ENCODE measurements at places on chromosomes 2 and 18.

DNA sequence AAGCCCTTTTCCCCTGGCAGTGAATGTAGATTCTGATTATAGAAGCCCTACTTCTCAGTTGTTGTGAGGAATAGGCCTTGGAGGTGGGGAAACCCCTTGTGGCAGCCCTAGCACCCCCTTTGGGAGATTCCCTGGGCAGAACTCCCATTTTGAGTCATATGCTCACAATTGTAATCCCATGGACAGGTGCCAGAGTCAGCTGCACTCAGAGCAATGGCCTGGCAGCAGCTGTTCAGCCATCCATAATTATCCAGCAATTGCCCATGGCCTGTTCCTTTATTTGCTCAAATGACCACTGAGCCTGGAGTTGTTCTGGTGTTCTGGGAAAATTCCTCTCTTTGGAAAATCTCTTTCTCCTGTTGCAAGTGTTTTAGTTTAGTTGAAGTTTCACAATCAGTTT is 71.7 kb downstream of the PTRHD1 start:
- no peak for DNase-seq

DNA sequence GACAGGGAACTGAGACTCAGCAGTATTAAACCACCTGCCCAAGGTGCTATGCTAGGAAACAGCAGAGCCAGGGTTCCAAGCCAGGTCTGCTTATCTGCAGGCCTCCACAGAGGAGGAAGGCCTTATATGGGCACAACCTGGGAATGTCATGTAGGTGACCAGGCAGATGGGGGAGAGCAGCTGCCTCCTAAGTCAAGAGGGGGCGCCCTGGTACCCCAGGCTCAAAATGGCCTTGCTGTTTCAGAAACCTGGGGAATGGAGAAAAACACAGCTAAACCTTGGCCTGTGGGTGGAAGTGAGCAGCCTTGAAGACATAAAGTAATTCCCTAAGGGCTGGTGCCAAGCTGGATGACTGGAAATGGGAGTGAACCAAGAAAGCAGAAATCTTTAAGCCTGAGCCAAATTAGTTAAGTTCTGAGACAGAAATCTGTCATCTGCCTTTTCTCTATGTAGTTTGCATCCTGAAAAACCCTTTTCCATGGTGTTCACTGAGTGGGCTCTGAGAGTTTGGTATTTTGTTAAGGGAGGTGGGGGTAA is 79.1 kb downstream of the MAPK4 start:
- DNase-seq = no peak

- DNase-seq = no peak
Observed at GRCh38 chr2:181430406-181431118, 26.6 kb upstream of the ITGA4 start.

GRCh38 chr2:105324732-105325131 is 4.8 kb downstream of the TGFBRAP1 start:
- peak; percentile 28 for DNase-seq

DNA sequence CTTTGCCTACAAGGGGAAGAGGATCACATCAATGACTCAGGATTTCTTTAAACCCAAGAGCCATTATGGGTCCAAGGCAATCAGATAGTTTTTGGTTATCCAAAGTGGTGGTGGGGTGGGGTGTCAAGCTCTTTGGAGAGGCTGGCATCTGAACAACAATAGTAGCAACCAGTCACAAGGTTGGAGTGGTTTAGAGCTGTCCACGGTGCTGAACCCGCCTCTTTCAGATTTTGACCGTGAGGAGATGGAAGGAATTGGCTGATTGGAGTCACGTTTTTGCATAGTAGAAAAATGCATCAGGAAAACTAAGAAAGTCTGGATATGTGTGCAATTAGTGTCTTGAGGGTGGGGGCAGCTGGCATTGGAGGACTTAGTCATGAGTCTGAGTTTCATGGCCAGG is 159.9 kb downstream of the LOXHD1 start:
- DNase-seq = no peak

DNA sequence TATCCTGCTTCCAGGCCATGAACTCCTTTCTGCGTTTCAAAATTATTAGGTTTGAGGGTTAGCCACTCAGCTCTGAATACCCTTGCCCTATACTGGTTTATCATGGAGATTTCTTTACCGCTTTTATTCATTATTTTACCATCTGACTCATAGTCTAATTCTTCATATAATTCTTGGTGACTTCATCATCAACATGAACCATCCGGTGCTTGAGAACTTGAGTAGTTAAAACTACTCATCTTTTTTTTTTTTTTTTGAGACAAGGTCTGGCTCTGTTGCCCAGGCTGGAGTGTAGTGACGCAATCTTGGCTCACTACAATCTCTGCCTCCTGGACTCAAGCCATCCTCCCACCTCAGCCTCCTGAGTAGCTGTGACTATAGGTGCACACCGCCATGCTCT is 94.2 kb upstream of the LHCGR start:
- DNase-seq = no peak

GRCh38 chr2:235577404-235578330 is 83.8 kb downstream of the AGAP1 start:
- DNase-seq = no peak

DNA sequence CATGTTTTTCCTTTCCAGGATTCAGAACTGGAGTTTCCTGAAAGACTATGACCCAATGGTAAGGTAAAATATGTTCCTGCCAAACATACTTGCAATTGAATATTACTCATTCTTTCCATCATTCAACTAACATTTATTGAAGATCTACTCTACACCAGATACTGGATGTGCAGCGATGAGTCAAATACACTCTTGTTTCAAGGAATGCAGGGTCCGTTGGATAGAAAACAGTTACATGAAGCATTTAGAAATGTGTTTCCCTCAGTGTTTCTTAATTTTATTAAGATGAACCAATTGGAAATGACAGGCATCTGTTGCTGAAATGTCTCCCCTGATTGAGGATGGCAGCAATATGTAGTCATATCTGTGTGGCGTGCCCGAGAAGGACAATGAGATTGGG is 14.8 kb upstream of the SLC66A3 start:
- no peak for DNase-seq

- no peak for DNase-seq
Observed at GRCh38 chr2:240780023-240780700, 39.9 kb downstream of the KIF1A start.

DNA sequence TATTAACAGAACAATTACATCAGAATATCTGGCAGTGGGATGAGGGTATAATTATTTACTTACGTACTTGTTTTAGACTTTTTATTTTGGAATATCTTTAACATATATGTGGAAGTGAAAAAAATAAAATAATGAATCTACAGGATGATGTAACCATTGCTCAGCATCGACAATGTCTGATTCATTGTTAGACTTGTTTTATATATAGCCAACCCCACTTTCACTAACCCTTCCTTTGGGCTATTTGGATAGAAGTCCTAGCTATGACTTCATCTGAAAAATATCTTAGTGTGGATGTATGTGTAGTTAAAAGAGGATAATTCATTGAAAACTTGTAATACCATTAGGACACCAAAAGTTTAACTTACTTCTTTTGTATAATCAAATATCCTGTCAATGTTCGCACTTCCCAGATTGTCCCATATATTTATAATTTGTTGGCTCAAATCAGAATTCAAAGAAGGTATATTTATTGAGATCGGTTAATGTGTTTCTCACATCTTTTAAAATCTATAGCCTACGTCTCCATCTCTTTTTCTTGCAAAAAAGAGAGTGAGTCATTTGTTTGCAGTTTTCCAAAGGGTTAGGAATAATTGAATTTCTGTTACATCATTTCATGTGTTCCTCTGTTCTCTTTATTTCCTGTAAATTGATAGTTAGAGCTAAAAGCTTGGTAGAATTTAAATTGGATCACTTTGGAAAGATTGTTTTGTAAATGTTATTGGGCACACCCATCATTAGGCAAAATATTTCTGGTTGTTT is 506.1 kb upstream of the FAM98A start:
- peak; percentile 12 for DNase-seq

GRCh38 chr2:48715042-48715899 is 40.3 kb downstream of the LHCGR start:
- no peak for DNase-seq

GRCh38 chr2:219495531-219496122 is 3.1 kb upstream of the GMPPA start:
- DNase-seq = peak; percentile 42

DNA sequence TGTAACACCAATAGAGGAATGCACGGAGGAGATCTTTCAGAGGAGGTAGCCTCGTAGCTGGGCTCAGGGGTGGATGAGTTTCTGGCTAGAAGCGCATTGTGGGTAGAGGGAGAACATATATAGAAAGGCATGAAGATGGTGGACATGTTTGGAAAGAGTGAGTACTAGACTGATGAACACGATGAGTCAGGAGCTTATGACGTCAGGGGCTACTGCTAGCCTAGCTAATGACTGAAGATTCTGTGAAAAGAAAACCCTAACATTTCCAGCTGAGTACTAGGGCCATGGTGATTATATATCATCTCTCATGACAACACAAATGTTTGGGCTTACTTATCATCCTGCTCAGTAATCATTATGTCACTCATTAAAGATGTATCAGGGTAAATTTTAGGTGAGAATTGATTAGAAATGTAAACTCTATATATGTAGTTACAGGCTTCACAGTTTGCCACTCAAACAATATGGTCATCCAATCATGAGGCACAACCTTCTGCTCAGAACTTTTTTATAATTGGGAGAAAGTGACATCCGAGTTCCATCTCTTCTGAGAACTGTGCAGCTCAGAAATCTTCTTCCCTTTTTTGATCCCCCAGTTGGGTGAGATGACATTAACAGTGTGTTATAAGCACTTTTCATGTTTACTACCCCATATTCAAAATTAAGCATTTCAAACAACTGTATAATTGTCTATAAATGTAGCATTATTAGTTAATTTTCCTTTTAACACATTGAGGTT is 22.2 kb upstream of the IL1RN start:
- no peak for DNase-seq

Measured in SW 1271 (cell line).